Left renal cortex interstitium (tissue), 4 donors: ENCODE measurements at places on chromosomes 7 and 10.

DNA sequence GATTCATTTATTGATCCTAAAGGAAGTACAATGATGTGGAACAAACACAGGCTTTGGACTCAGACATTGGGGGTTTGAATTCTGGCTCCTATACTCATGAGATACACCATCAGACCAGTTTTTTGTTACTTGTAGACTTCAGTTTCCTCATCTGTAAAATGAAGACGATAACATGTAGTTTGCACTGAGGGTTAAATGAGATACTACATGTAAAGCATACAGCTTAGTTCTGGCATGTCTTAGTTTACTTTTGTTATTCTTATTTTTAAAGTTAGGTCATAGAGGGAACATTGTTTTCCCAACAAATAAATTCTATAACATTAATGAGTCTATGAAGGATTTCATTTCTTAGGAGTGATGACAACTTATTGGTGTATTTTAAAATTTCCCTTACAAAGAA is 183.5 kb upstream of the FAM3C start:
- DNase-seq, result no peak

DNA sequence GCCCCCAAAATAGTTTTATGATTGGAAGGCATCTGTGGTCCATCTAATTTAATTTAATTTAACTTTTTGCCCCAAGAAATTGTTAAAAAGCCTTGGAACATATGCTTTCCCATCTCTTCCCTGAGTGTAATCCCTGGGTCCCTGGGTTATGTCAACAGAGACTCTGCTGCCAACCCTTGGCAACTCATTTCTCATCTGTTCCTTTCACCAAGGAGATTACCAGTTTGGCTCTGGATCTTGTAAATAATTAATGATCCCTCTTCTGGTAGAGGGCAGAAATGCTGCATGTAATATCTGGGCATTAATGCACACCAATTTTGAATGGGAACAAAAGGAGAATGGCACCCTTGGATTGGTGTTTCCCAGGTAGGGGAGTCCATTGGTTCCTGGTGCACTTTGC is 514.2 kb downstream of the CCSER2 start:
- DNase-seq, result no peak

DNA sequence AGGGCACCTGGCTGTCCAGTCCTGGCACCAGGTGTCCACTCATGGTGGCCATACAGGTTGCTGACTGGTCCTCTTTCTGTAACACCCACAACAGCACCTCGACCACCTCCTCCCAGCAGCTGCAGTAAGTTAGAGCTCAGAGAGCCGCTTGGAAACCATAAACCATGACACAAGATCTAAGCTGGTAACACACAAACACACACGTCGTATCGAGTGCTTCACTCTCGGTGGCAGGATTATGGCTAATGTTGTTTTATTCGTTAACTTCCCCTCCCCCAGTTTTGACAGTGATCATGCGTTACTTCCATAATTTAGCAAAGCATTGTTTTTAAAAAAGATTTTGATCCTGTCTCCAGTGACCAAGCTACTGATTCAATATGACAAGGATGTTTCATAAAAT is 59.7 kb downstream of the CAMK2B start:
- no peak for DNase-seq

DNA sequence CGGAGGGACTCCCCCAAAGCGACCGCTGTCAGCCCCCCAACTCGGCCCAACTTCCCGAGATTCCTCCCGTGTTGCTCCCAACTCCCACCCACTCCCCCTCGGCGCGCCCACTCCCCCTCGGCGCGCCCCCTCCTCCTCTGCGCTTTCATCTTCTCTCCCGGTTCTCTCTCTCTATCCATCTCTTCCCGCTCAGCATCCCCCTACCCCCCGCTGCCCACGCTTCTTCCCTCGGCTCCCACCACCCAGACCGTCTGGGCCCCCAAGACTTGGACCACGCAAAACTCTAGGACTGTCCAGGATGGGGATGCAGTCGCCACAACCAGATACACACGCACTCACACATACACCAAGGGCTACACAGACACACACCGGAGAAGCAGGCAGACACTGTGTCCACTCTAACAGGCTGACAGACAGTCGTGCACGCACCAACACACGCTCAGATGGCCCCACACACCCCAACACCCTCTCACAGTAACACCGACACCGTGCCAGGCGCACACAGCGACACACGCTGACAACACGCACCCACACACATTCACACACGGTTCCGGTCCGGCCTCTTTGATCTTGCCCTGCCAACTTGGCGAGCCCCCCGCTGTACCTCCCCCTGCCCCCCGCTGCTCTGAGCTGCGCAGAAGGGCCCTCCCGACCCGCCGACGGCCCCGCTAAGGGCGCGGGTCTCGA is 1.1 kb downstream of the GRID1 start:
- no peak for DNase-seq

DNA sequence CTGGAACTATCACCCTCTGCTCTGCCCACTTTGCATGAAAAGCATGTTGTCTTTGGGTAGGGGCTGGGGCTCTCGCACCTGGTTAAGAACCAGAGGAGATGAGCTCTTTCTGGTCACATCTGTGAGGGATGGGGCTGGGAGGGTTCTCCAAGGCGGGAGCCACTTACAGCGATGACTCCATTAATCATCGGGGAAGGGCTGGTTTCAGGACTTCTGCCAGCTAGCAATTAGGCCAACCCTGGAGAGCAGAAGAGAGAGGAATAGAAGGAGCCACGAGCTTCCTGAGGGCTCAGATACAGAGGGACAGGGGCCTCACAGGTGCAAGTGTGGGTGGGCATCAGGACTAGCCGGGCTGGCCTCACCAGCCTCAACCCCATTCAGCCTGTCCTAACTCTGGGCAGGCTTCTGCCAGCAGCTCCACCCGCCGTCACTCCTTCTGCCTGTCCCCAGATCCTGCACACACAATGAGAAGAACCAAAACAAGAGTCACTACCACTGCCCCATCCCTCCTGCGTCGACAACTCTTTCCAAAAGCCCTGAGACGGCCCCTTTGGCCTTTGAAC is 8.4 kb downstream of the AQP1 start:
- no peak for DNase-seq

GRCh38 chr10:49606981-49607535 is 3.1 kb upstream of the SLC18A3 start:
- DNase-seq, result peak; percentile 52

GRCh38 chr7:38844952-38845563 is 63.9 kb downstream of the VPS41 start:
- no peak for DNase-seq

DNA sequence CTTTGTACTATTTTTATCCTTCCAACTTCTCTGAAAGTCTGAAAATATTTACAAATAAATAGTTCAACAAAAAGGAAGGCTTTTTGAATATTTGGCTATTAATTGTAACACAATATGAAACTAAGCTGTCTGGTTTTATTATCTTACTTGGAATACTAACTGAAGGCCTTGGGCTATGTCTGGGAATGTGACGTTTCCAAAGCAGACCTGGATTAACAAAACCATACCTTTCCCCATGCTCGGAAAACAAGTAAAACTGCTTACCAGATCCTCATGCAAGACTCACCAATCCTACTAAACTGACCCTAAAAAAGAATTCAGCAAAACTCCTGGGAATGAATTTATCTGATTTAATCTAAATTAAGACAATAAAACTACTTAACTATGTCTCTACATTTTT is 116.4 kb downstream of the ATE1 start:
- no peak for DNase-seq

- DNase-seq, result no peak
These were observed 36.6 kb downstream of the RHEB start for GRCh38 chr7:151482883-151483710.

DNA sequence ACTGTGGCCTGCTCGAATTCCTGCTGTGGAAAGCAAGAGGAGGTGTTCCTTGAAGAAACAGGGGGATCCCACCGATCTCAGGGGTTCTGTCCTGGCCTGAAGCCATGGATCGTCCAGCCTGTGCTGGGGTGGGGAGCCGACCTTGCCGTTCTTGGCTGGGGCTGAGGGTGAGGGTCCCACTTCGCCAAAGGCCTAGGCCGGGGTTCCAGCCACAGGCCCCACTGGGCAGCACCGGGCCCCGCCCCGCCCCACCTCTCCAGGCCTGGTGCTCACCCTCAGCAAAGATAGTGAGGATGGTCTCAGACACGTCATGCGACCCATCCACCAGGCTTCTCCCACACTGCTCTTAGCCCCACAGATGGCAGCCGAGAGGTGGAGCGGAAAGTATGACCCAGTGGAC is 51.4 kb upstream of the ZNF716 start:
- no peak for DNase-seq

- DNase-seq, result no peak
These were observed 19.9 kb upstream of the GGCT start for GRCh38 chr7:30524545-30524944.
